K562 (cell line): ENCODE measurements at places on chromosomes 2 and 18. TPM values are rescaled to one million over a fixed set of nuclear protein-coding genes. Genes with fewer than 3 reads are reported as not detected.

GRCh38 chr18:46046126-46046525, 25.9 kb downstream of the PSTPIP2 start:
- no peak overlapping the region for H3K4me3 ChIP-seq
- H3K27ac ChIP-seq, result no peak overlapping the region
- no peaks in the 10 kb centered on the region for H3K36me3 ChIP-seq
- H3K27me3 ChIP-seq, result no peaks in the 10 kb centered on the region

DNA sequence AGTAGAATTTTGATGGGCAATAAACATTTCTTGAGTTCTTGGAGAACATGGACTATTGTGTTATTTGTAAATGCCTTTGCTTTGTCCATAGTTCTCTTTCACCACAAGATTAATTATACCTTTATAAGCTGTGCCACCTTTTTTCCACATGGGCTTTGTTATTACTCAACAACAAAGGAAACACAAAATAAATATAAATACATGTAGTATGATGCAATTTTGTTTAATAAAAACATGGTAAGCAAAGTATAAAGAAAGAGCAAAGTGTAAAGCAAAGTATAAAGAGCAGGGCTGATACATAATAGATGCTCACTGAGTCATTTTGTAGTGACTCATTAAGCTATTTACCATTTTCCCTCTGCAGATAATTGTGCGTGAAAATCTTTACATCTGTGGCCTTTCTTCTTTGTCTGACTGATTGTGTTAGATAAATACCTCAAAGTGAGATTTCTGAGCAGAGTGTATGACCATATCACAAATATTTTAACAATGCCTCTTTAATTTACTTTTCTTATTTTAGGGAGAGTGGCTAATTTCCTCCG, 80.9 kb downstream of the CERS6 start:
- H3K27ac ChIP-seq, result no peak overlapping the region
- no peak overlapping the region for H3K4me3 ChIP-seq
- DNase-seq, result no peak
- H3K27me3 ChIP-seq, result no peaks in the 10 kb centered on the region
- no peaks in the 10 kb centered on the region for H3K36me3 ChIP-seq
- no peaks in the 10 kb centered on the region for H3K4me1 ChIP-seq

- DNase-seq, result no peak
- peaks cover 92% of the 10 kb centered on the region for H3K36me3 ChIP-seq
- H3K27me3 ChIP-seq, result no peaks in the 10 kb centered on the region
- no peak overlapping the region for H3K4me3 ChIP-seq
- no peaks in the 10 kb centered on the region for H3K4me1 ChIP-seq
- no peak overlapping the region for H3K27ac ChIP-seq
These were observed 7.1 kb downstream of the CKAP2L start for GRCh38 chr2:112757265-112757664.

GRCh38 chr2:112483042-112483473, 1.1 kb downstream of the TTL start:
- peak overlapping the region; percentile 91 for H3K4me3 ChIP-seq
- peaks cover 36% of the 10 kb centered on the region for H3K36me3 ChIP-seq
- H3K4me1 ChIP-seq, result peaks cover 25% of the 10 kb centered on the region
- DNase-seq, result peak; percentile 56
- H3K27me3 ChIP-seq, result no peaks in the 10 kb centered on the region; the same call in 2 of the 3 replicates
- H3K27ac ChIP-seq, result peak overlapping the region; percentile 90

DNA sequence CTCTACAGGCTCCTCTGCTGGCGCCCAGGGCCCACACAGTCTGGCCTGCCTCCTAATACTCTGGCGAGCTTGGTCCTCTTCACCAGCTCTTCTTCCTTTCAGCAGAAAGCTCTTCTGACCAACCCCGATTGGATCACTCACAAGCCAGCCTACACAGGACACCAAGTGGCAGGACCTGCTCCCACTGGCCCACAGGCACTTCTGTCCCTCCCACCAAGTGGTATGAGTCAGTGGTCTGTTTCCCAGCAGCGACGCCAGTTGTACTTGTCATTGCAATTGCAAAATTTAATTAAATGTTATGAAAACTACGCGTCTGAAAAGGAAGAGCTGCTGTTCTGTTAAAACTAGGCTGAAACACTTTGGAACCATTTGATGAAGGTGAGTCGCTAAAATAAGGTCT, 46.7 kb downstream of the NDUFA10 start:
- H3K4me1 ChIP-seq, result no peaks in the 10 kb centered on the region
- no peak overlapping the region for H3K27ac ChIP-seq
- peaks cover 71% of the 10 kb centered on the region; the same call in 2 of the 3 replicates for H3K36me3 ChIP-seq
- no peaks in the 10 kb centered on the region for H3K27me3 ChIP-seq
- no peak overlapping the region for H3K4me3 ChIP-seq

DNA sequence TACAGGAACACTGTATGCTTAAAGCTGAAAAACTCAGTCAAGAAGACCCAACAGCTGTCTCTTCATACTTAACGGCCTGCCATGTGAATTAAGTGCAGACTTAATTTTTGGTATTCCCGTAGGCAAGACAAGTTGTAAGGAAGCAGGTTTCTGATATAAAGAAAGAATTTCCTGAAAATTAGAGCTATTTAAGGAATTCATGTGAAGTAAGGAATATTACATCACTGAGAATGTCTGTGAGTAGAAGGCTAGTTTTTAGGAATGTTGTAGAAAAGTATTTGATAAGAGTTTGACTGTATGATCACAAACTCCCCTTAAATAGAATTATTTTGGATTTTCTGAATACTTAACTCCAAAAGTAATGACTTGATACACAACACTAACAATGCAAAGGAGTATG, 51.0 kb downstream of the WDR33 start:
- no peak overlapping the region for H3K27ac ChIP-seq
- H3K4me1 ChIP-seq, result no peaks in the 10 kb centered on the region
- no peak for DNase-seq
- H3K36me3 ChIP-seq, result peaks cover 73% of the 10 kb centered on the region

The ACTR2 gene
- 215 and 239 TPM in 2 replicates for total RNA-seq

The IL1RL1 gene
- total RNA-seq, result 0.44 and 1.0 TPM in 2 replicates

The ATP6V1C2 gene
- total RNA-seq, result 0.09 TPM in 1 of 2 replicates, not detected in the other

The REG3A gene
- total RNA-seq, result 0.31 TPM in 1 of 2 replicates, not detected in the other
